ENCODE measurements at places on chromosomes 13 and 19. TPM values are rescaled to one million over a fixed set of nuclear protein-coding genes. Genes with fewer than 3 reads are reported as not detected.

- no peak for DNase-seq
Measured at GRCh38 chr19:32638625-32639024, 36.4 kb downstream of the ANKRD27 start.

Gene SERP2
- not detected for total RNA-seq

DNA sequence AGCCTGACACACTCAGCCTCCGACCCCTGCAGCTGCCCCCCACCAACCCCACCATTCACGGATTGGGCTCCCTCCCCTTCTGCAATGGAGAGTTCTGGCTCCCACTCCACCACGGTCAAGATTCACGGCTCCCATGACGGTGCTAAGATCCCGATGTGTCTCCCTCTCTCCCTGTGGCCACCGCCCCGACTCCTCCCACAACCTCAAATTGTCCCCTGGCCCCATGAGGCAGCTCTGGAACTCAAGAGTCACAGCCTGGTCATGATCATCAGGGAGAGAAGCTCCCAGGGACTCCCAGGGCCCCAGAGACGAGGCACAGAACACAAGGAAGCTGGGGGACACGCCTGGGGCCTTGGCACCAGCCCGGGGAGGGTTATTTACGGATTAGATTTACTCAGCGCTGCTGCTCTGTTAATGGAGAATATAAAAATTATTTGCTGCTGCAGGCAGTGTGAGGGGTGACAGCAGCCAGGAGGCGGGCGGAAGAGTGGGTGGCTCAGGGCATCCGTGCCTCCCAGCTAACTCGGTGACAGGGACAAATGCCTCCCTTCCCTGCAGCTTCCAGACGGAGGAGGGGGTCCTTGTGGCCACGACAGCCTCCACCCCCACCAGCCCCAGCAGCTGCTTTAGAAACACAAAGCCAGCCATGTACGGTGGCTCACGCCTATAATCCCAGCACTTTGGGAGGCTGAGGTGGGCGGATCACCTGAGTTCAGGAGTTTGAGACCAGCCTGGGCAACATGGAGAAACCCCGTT lies 184.2 kb downstream of the PTPRS start:
- DNase-seq, result no peak

Gene LGALS7B
- not detected for total RNA-seq

- DNase-seq, result no peak
Measured at GRCh38 chr13:21541980-21542379, 62.0 kb downstream of the MICU2 start.

DNA sequence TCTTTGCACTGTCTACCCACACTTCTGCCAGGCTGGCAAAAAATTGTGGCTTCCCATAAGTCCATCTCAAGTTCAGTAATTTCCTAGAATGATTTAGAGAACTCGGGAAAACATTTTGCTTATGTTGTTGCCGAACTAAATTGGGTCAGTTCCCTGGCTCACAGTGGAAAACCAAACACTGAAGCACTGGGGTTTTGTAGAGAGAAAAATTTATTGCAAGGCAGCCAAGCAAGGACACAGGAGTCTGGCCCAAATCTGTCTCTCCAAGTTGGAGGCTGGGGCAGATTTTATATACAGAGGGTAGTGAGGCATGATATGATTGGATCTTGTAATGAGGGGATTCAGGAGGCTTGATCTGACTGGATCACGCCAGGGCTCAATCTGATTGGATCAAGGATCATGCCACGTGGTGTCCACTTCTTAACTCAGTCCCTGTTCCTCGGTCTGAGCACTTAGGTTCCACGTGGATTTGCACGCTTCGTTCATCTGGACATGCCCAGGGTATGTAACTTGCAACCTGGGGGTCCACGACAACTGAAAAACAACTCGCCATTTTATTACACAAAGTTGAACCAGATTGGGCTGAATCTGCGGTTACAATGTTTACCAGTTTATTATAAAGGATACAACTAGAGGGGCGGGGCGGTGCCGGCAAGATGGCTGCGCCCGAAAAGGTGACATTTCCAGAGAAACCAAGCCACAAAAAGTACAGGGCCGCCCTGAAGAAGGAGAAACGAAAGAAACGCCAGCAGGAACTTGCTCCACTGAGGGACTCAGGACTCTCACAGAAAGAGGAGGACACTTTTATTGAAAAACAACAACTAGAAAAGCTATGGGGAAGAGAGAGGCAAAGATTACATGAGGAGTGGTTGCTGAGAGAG lies 7.3 kb downstream of the CD209 start:
- no peak for DNase-seq

- peak; percentile 80 for DNase-seq
Measured at GRCh38 chr19:18280247-18281081, 958 bp downstream of the JUND start.

Gene MAMSTR
- 0.88 TPM for total RNA-seq
